ENCODE measurements at places on chromosomes 2 and 18.

GRCh38 chr2:207624185-207625013 lies 795 bp downstream of the METTL21A start:
- DNase-seq: peak; percentile 78

DNA sequence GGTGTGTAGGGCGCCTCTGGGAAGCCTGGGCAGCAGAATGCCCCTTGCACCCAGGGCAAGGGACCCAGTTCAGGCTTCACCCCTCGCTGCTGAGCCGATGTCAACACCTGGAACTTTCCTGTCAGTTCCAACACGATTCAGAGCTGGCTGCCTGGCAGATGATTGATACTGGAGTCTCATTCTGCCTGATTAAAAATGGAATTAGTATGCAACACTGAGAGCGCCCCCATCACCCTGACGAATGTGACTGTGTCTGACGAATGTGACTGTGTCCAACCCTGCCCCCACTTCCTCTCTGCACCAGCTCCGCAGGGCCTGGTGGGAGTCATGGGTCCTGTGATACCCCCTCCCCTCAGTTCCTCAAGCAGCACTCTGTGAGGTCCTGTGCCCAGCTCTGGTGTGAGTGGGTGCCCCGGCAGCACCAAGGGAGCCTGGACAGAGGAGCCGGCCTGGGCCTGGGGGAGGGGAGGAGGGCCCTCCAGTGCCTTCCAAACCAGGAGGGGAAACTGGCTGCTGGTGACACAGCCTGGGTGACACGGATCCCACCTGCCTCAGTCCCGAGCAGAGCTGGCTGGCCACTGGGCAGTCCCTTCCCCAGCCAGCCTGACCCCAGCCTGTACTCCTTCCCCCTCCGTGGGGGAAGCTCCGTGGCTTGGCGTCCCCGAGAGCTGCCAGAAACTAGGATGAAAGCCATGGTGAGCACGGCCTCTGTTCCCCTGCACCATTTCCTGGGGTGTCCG lies 41.4 kb upstream of the ALPP start:
- no peak for DNase-seq

DNA sequence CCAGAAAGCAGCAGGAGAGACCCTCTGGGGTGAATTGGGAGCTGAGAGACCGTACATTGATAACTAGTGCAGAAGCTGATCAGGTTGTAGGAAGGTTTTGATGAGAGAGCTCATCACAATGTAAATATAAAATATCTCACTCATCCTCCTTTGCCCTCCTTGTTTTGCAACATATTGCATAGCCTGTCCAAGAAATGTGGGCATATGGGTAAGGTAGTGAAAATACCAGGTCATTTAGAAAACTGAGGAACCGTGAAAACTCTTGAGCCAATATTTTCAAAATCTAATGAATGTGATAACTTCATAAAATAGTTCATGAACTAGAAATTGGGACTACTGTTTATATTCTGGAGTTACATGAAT lies 31.4 kb downstream of the C18orf54 start:
- peak; percentile 76 for DNase-seq

GRCh38 chr2:226894752-226895151 lies 58.9 kb downstream of the RHBDD1 start:
- no peak for DNase-seq

DNA sequence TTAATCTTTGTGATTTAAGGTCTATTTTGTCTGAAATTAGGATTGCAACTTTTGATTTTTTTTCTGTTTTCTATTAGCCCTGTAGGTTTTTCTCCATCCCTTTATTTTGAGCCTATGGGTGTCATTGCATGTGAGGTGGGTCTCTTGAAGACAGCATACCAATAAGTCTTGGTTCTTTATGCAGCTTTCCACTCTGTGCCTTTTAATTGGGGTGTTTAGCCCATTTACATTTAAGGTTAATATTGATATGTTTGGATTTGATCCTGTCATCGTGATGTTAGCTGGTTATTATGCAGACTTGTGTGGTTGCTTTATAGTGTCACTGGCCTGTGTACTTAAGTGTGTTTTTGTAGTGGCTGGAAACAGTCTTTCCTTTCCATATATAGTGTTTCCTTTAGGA lies 17.7 kb downstream of the EHBP1 start:
- DNase-seq: no peak

DNA sequence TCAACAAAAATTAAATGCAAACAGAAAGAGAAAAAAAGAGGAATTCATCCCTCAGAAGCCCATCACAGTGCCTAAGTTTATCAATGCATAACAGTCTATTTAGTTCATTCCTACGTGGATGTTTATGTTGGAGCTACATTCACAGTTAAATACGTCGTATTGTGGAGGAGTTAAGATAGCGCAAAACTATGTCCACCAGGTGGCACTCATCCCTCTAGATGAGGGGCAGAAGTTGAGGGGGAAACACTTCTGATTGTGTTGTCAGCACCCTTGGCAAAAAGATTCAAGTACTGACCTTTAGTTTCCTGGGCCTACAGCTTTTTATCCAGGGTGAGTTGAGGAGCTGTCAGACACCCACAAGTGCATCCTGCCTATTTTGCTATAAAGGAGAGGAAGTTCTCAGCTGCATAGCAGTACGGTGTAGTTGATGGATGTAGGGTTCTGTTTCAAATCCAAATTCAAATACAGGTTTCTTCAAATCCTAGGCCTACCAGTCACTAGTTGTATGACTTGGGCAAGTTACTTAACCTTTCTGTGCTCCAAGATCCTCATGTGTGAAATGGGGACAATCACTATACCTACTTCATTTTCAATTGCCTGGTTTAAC lies 26.8 kb upstream of the MYO1B start:
- DNase-seq: peak; percentile 13

GRCh38 chr2:6782517-6783237 lies 83.0 kb downstream of the CMPK2 start:
- no peak for DNase-seq

DNA sequence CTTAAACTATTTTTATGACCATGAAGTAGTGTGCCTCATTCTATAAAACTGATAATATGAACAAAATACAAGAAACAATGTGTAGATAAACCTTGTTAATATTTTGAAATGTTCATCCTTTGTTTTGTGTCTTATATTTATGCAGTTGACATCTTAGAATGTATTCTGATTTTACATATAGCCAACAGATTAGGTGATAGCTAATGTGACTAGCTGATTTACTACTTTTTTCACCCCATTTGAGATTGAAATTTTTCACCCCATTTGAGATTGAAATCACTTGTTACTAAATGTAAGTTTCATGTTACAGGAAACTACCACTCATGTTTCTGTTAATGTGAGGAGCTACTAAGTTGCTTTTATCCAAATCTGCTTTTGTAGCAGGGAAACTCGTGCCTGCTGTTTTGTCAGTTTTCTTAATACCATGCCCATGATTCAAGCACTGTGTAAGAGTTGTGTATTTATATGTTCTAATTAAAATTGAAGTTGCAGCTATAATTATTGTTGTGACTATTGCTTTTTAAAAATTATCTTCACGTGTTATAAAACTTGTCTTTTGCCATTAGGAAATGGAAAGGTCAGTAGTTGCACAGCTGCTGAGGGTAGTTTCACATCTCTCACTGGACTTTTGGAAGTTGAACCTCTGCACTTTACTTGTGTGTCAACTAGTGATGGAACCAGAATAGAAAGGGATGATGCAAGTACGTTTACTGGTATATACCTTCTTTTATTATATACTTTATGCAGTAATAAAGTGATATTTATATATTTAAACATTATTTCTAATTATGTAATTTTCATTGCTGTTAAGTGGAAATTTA lies 96.6 kb downstream of the BIRC6 start:
- DNase-seq: no peak

GRCh38 chr2:88471083-88471942 lies 18.8 kb upstream of the FOXI3 start:
- DNase-seq: no peak

DNA sequence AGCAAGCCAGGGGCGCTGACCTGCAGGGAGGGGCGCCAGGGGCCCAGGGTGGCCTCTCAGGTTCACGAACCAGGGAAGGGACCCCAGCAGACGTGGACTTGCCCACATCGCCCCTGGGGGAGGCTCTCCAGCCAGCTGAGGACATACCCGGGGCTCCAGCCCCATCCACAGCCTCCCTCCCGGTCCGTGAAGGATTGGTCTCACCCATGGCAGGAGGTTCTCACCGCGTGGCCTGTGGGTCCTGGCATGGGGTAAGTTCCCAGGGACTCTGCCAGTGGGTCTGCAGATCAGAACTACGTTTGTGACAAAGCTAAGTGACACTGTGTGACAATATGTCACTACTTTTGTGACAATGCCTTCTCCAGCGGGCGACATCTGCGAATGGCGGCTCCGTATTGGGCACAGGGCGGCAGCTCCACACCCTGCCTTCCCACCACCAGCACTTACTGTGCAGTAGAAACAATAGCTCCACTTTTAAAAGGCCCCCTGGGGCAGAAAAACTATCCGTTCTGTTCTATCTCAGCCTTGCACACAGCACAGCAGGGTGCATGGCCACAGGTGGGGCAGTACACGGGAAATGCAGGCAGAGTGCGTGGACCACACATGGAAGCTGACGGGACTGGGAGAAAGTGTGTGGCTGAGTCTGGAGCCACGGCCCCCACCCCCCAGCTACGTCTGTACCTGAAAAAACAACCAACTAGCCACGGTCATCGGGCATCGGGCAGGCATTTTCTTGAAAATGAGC lies 65.2 kb upstream of the CTDP1 start:
- DNase-seq: no peak

- no peak for DNase-seq
Observed at GRCh38 chr2:137420744-137421143, 543.5 kb upstream of the HNMT start.

GRCh38 chr2:132773331-132773730 lies 103.3 kb upstream of the LYPD1 start:
- no peak for DNase-seq

DNA sequence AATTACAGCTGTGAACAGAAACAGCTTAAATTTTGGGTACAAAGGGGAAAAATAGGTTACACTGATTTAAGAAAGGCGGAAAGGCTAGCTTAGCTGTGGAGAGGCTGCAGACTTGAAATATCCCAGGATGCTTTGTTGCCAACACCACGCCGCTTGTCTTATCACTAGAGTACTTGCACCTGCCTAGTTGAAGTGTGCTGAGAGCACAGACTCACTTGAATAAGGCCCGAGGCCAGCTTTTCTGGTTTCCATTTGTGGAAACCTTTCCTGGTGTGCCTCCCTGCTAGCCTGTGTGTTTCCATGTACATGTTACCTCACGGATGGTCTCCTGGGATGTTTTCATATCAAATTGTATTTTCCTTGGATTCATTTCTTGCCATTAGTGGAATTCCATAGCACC lies 3.2 kb downstream of the CABLES1 start:
- DNase-seq: no peak

- no peak for DNase-seq
Observed at GRCh38 chr2:157076526-157077161, 180.9 kb upstream of the GALNT5 start.

GRCh38 chr2:126370201-126370600 lies 285.8 kb upstream of the GYPC start:
- no peak for DNase-seq

- DNase-seq: no peak
Observed at GRCh38 chr2:64338910-64339500, 115.0 kb upstream of the LGALSL start.

DNA sequence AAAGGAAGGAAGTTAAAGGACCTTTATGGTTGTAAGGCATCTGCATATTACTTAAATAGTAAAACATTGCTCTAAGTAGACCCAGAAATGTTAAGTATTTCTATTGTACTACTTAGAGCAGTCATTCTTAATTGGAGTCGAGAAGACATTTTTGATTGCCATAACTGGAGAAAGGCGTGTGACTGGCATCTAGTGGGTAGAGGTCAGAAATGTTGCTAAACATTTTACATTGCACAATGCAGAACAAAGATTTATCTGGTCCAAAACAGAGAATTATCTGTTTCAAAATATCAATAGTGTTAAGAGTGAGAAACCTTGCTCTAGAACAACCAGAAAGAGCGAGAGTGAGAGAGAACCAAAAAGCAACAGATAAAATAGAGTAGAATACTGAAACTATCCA lies 23.3 kb upstream of the ROCK1 start:
- DNase-seq: no peak

DNA sequence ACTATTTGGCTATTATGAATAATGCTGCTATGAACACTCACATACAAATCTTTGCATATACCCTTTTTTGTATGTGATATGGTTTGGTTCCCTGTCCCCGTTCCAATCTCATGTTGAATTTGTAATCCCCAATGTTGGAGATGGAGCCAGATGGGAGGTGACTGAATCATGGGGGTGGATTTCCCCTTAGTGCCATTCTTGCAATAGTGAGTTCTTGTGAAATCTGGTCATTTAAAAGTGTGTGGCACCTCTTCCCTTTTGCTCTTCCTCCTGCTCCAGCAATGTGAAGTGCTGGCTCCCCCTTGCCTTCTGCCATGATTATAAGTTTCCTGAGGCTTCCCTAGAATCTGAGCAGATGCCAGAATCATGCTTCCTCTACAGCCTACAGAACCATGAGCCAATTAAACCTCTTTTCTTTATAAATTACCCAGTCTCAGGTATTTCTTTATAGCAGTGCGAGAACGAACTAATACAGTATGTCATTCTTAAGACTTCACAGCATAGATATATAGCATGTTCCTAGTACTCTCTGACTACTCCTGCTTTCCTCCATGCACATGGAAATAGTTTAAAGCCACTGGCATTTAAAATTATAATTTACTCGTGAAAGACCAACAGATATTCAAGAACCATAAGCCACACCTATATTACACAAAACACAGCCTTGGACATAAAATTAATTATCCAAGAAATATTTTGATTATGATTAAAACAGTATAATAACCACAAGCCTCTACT lies 75.2 kb downstream of the COBLL1 start:
- DNase-seq: peak; percentile 7

- DNase-seq: no peak
Observed at GRCh38 chr2:232416521-232417470, 10.2 kb downstream of the ALPG start.

DNA sequence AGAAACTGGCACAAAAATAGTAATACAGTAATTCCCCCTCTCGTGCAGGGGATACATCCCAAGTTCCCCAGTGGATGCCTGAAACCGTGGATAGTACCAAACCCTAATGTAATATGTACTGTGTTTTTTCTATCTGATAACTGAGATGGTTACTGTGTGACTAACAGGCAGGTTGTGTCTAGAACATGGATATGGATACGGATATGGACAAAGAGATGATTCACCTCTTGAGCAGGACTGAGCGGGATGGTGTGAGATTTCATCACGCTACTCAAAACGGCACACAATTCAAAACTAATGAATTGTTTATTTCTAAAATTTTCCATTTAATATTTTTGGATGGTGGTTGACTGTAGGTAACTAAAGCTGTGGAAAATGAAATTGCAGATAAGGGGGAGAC lies 3.4 kb downstream of the MBD1 start:
- DNase-seq: peak; percentile 78

DNA sequence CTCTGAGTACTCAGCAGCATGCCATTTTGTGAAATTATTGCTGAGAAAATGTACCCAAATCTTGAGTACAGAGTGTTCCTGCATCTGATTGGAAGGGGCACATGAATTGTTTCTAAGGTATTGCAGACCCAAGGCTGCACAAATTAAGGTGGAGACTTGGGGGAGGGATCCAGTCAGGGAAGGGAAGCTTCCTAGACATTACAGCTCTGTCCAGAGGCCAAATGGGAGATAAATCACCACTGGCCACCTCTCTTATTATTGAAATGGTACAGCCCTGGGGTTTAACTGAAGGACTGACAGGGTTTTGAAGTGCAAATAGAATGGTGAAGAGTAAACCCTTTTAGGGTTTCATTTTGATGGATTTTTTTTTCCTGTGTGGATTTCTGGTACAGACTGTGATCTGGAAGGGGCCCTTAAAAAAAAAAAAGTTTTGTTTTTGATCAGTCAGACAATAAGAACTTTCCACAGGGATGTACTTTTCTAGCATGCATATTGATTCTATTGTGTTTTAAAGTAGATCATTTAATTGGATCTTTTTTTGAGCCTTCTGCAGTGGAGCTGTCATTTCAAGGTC lies 119.4 kb downstream of the GREB1L start:
- no peak for DNase-seq

- no peak for DNase-seq
Observed at GRCh38 chr2:201401815-201402214, 44.7 kb upstream of the FLACC1 start.
